ENCODE measurements at places on chromosomes 5 and 9.

GRCh38 chr5:32627219-32627870 lies 42.0 kb downstream of the SUB1 start:
- no peak for DNase-seq

GRCh38 chr9:108045851-108046250 lies 556.3 kb upstream of the KLF4 start:
- DNase-seq: no peak

- no peak for DNase-seq
Measured at GRCh38 chr9:128479262-128479661, 23.5 kb downstream of the ODF2 start.

DNA sequence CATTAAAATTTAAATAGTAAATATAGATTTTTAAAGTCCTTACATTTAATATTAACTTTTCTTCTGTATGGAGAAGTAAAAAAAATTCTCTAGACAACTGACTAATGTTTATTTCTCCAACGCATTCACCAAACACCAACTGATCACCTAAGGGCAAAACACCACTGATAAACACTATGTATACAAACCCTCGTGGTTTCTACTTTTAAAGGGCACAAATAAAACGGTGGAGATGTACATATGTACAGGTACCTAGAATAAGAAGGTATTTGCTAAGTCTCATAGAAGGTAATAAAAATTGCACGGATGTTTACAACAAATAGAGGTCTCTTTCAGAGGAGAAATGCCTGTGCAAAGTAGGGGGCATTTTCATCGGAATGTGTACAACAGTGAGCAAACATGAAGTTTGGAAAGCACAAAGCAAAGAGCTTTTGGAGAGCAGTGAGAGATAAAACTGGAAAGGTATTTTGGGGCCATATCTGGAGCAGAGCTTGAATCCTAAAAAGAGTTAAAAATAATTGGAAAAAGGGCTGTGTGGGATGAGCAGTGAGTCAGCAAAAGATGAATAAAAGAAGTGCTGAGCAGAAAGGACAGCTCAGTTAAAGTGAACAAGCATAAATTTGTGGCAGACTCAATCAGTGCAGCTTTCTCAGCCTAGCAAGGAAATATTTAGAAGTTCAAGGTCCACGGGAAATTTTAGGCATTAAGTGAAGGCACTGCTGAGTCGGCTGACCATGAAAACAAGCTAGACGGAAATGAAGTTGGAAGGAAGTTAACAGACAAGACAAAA lies 160.0 kb downstream of the TMEM161B start:
- DNase-seq: no peak

DNA sequence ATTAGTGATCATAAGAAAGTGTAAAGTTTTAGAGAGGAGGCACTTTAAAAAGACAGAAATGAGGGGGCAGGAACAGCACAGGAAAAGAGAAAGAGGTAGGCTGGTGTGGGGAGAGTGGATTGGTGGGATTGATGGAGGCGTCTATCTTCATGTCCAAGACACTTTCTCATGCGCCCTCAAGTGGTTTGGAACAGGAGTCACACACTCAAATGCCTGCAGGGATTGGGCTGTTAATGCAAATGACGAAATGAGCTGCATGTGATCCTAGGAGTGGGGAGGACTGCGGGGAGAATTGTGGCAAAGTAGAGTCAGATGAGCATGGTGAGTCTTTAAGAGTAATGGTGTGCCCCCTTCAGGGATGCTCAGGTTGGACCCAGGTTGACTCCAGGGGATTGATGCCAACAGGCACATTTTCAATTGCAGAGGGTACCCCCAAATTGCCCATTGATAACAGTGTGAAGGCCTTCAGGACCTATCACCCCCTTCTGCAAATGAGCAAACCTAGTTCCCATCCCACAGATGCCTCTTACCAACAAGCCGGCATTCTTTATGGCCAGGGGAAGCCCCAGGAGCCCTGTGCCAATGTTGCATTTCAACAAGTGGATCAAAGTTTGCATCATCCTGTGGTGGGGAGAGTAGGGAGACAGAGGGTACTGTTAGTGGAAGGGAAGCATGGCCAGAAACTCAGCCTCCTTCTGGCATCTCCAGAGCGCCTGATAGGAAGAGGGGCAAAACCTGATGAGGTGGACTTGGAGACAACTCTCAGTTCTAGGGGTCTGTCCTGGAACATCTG lies 5.3 kb downstream of the SLC36A3 start:
- DNase-seq: no peak

DNA sequence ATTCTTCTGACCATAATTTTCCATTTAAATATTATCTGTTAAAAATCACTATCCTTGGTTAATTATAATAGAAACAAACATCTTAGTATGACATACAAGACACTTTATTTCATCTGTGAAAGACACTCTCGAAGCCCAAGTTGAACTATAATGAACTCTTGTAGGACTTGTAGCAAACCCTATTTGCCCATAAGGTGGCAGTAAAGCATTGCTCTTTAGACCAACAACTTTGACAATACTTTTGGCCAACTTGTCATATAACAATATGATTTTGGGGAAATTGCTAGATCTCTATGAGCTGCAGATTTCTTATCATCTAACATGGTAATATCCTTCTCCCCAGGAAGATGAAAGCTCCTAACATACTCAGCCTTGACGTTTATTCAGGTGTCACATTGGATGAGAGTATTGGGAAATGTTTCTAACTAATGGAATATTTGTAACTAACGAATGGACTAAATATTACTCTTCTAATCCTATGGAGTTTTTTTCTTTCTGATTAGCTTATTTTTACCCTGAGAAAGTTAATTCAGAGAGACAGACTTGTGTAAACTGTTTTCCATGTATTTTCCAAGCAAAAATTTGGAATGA lies 11.0 kb downstream of the SPINK14 start:
- DNase-seq: no peak

GRCh38 chr9:107875571-107875980 lies 386.0 kb upstream of the KLF4 start:
- DNase-seq: no peak

DNA sequence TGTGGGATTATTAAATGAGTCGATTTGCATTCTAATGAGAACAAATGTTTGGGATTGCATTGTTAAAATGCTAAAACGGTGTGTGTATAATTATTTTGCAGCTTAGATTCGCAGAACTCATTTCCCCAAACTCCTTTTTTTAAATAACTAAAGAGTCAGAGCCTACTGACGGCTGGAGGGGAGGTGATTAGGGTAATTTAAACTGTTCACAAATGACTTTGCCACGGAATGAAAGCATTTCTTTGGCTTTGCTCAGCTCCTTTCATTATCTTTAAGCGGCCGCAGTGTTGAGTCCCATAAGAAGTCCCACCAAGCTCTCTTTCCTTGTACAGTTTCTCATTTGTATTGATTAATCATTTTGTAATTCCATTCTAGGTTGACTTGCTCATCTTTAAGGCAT lies 1632.8 kb downstream of the MAT2B start:
- no peak for DNase-seq

GRCh38 chr9:118883411-118883810 lies 485.8 kb downstream of the BRINP1 start:
- DNase-seq: no peak

GRCh38 chr5:17314907-17315471 lies 97.6 kb downstream of the BASP1 start:
- DNase-seq: no peak

DNA sequence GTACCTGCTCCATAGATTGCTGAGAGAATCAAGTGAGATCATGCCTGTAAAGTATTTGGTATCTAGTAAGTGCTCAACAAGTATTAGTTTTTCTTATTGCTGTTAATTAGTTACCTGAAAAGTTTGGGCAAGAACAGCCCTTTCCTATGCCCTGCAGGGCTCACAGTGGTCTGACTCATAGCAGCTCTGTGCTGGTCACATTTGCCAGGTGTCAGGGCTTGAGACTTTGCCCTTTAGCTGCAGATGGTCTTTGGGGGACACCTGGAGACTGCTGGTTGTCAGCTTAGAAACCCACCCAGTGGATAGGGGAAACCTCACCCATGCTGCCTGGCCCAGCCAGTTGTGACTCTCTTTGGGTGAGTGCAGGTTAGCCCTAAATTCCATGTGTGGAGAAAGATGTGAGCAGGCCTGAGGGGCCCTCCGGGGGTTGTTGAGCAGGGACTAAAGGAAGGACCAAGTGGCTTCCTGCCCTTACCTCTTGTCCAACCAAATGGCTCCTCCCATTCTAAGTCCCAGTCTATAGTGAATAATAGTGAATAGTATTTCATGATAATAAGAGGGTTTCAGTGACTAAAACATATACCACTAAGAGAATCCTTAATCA lies 9.0 kb downstream of the COL27A1 start:
- DNase-seq: no peak

DNA sequence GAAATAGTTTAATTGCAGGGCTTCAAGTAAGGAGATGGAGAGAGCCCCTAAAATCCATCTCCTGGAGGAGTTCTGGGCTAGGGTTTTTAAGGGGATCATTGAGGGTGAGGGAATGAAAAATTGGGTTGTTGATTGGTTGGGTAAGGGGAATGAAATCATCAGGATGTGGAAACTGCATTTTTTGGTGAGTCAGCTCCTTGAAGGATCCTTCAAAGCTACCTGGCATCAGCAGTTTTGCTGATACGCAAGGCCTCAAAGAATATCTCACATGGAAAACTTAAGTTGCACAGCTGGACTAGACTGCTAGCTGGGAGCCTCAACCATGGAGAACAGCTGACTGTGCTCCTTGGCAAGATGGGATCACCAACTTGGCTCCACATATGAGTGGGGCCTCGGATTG lies 136.7 kb downstream of the FGF10 start:
- DNase-seq: no peak

DNA sequence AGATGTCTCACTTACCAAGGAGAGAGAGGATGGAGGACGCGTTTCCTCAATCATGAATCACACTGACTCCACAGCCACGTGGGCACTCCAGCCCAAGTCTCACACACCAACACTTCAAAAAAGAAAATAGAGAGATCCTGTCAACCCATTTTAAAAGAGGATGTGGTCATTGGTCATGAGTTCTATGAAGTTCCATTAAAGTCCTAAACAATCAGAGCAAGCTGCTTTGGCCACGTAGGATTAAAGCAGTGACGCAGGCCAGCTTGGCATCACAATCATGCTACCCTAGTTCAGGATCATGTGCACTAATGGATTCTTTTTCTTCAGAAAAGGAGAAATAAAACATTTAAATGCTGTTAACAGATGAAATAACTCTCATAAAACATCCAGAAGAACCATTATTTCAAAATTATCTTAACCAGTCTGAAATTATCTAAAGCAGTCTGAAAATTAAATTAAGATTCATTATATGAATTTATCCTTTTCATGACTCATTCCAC lies 108.1 kb downstream of the SEMA5A start:
- DNase-seq: no peak

GRCh38 chr5:112289465-112289864 lies 129.6 kb downstream of the EPB41L4A start:
- no peak for DNase-seq

GRCh38 chr5:84614906-84615305 lies 230.2 kb upstream of the EDIL3 start:
- no peak for DNase-seq

- no peak for DNase-seq
Measured at GRCh38 chr5:48192-48591, 43.8 kb upstream of the PLEKHG4B start.

GRCh38 chr9:8139756-8140155 lies 340.2 kb upstream of the DMAC1 start:
- DNase-seq: no peak

GRCh38 chr9:109129470-109130197 lies 9.9 kb upstream of the TMEM245 start:
- DNase-seq: no peak

GRCh38 chr9:81631218-81631745 lies 58.1 kb downstream of the TLE1 start:
- no peak for DNase-seq

- no peak for DNase-seq
Measured at GRCh38 chr5:80987078-80987766, 27.1 kb downstream of the RASGRF2 start.

DNA sequence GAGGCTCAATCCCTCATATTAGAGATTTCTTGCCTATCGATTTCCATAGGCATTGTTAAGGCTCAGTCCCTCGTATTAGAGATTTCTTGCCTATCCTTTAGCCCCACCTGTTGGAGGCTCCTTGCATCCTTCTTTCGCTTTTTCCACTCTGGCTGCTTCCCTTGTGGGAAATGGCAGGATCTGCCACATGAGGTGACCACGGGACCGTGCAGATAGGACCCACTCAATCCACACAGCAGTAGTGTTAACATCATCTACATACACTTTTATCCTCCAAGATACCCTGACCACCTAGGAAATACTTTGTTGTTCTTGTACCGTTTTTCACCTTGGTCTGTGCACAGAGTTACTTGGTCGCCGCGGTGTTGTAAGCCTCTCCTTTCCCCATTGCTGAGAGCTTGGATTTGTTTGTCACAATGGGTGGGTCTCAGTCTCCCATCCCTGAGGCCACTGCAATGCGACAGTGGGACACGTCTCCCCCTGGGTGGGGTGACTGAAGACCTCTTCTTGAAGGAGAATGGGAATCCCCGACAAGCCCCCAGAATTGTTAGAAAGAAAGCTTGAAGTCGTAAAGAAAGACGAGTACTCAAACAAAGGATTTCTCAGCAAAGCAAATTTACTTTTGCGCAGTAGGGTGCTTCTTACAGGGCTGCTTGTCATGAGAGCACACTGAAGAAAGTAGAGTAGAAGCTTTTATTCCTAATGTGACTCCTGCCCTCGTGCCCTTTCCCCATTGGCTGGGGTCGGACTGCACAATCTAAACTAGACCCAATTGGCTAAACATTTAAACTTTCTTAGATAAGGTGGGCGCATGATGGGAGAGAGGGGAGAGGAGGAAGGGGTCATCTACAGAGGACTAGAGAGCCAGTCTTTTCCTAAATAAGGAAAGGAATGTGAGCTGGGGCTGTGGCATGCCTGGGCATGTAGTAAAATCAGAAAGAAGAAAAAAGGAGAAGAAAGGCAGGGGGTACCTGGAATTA lies 19.8 kb downstream of the IFT74 start:
- DNase-seq: no peak

- no peak for DNase-seq
Measured at GRCh38 chr9:133914442-133915342, 77.4 kb downstream of the VAV2 start.

DNA sequence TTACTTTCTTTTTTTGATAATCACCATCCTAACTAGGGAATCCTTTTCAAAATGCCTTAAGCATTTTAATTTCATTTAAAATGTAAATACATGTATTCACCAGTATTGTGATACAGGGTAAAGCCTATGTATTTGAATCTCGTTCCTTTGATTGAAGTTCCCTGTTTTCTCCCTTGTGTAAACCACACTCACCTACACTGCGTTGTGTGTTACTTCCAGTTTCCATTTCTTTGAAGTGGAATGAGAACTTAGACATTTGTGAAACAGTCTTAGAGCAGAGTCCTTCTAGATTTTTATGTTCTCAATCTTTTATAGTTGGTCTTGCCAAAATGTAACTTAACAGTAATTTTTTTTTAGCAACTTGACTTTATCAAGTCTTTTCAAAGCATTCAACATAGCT lies 101.4 kb downstream of the ZNF462 start:
- DNase-seq: no peak

- no peak for DNase-seq
Measured at GRCh38 chr9:99391937-99392594, 170.0 kb downstream of the SEC61B start.

DNA sequence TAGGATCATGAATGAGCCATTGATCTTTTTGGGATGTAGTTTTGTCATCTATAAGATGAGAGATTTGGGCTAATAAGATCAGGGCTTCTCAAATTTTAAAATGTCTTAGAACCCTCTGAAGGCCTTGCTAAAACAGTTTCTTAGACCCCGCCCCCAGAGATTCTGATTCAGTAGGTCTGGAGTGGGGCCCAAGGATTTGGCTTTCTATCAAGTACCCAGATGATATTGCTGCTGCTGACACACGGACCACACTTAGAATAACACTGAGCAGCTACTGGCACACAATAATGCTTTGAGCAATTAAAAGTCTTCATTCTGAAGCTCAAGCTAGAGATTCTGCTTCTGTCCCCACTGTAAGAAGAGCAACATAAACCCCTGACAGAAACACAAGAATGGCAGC lies 216.7 kb downstream of the SMARCA2 start:
- no peak for DNase-seq
